ENCODE measurements at places on chromosomes 4 and X.

- no peak for DNase-seq
Observed at GRCh38 chrX:31319586-31319985, 247.7 kb upstream of the FTHL17 start.

GRCh38 chr4:26464420-26465095, 25.7 kb downstream of the CCKAR start:
- DNase-seq, result no peak

- no peak for DNase-seq
Observed at GRCh38 chr4:6988016-6988715, 55.0 kb upstream of the TADA2B start.

GRCh38 chr4:2689114-2689513, 67.0 kb downstream of the TNIP2 start:
- DNase-seq, result no peak

DNA sequence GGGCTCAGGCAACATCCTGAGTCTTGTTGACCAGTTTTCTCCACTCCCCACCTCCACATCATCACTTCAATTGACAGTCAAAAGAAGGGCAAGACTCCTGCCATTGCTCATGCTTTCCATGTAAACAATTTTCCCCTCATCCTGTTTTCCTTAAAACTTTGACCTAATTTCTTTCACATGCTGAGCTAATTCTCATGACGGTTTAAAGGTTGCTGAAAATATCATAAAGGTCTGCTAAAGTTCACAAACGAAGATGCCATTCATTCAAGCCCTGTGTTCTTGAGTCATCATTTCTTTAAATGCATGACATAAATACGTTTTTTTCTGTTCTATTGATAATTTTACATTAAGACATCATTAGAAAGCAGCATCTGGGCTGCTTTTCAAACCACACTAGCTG, 353.9 kb downstream of the NKX6-1 start:
- no peak for DNase-seq

DNA sequence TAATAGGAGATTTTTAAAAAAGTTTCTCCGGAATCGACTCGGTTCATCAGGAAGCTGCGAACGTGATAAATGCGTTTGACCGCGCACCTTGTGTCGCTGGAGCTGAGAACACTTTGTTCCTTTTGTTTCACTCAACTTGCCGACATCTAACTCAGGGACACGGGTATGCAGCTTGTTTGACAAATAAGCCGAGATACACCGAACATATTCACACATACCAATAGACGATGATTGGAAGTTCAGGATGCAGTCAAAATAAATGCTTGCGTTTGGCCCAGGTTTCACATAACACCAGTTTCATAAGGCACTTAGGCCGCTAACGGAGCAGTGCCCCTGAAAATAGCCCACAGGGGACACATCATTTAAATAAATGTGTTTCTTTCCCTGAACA, 932 bp upstream of the SHISA3 start:
- no peak for DNase-seq

DNA sequence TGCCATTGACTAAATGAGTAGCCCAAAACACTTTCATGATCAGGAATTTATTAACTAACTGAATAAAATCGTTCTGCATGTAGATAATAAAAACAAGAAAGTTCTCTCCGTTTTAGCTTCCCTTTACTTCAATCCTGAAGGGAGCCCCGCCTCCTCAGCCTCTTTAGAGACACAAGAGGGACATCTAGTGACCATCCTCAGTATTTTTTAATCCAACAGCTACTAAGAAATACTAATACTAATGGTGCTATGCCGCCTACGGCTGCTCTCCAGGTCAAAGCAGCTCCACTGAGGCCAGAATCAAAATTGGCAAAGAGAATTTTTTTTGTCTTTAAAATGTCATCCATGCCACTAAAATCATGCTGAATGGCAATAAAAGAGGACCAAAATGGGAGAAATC, 3.2 kb upstream of the PCDH19 start:
- no peak for DNase-seq

GRCh38 chr4:153834901-153835300, 46.0 kb upstream of the SFRP2 start:
- DNase-seq, result no peak

DNA sequence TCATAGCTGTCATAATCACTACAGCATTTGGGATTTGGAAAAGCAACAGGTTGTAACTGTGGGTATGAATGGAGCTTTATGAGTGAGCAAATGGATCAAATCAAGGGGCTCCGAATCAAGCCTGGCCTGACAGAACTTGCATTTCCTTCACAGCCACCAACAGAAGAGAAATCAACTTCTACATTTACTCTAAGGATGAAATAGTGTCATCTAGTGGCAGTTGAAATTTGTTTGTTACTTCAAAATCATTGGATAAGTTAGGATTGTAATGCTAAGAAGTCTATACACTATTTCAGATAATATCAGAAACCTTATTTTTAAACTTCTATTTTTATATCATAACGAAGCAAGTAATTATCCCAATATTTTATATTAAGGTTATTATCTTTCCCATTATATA, 10.7 kb upstream of the WDR17 start:
- DNase-seq, result no peak

- no peak for DNase-seq
Observed at GRCh38 chr4:170305627-170306026, 215.9 kb upstream of the AADAT start.

GRCh38 chr4:120007191-120007871, 59.3 kb downstream of the MAD2L1 start:
- DNase-seq, result no peak

DNA sequence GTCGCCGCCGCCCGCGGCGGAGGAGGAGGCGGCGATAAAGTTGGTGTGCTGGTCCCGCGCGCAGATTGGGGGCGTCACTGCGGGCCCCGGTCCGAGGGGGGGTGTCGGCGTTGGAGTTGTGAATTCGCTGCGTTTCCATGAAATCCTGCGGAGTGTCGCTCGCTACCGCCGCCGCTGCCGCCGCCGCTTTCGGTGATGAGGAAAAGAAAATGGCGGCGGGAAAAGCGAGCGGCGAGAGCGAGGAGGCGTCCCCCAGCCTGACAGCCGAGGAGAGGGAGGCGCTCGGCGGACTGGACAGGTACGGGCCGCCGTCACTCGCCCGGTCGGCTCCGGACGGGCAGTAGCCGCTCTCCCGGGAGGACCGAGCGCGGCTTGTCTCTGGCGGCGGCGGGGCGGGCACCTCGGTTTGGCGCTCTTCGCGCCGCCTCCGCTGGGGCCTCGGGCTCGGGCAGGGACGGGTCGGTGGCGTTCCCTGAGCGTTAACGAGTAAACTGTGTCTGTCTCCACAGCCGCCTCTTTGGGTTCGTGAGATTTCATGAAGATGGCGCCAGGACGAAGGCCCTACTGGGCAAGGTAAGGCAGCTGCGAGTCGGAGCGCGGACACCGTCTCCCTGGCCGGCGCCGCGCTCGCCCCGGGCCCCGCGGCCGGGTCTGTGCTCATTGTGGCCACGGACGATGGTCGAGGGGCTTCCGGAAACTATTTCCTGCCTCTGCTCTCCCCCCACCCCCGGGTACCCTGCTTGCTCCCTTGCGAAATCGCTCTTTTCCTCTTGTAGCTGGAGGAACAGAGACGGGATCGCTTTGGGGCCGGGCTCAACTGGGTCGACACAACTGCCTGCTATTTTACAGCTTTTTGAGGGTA, 658 bp downstream of the KDM6A start:
- DNase-seq, result no peak

DNA sequence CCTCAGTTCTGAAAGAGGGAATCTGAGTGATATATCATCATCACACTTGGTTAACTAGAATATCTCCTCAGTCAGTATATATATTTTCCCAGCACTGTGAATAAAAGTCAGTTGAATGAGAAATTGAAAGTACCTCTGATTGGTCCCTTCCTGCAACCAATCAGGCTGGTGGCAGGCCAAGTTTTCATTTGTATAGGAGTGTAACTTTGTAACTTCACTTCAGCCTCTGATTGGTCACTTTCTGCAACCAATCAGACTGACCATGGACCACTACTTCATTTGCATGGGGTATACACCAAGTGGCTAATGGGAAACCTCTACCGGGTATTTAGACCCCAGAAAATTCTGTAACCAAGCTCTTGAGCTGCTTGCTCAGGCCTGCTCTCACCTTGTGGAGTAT, 2.0 kb upstream of the PGK1 start:
- no peak for DNase-seq

DNA sequence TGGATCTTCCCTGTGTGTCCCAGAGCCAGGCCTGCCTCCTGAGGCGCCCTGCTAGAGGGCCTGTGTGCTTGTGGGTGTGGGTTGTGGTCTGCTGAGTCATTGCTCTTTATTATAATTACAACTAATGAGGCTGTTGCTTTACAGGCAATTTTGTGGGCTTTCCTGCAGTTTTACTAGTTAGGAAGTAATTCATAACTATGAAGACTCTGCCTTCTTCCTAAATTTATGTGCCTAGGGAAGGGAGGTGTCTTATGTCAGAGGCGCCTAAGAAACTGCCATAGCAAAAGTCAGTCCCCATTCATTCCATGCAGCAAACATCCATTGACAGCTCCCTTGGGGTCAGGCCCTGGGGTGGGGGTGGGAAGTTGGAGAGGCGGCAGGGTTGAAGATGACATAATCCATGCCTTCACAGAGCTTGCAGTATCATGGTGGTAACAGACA, 359.2 kb downstream of the IDS start:
- DNase-seq, result no peak

DNA sequence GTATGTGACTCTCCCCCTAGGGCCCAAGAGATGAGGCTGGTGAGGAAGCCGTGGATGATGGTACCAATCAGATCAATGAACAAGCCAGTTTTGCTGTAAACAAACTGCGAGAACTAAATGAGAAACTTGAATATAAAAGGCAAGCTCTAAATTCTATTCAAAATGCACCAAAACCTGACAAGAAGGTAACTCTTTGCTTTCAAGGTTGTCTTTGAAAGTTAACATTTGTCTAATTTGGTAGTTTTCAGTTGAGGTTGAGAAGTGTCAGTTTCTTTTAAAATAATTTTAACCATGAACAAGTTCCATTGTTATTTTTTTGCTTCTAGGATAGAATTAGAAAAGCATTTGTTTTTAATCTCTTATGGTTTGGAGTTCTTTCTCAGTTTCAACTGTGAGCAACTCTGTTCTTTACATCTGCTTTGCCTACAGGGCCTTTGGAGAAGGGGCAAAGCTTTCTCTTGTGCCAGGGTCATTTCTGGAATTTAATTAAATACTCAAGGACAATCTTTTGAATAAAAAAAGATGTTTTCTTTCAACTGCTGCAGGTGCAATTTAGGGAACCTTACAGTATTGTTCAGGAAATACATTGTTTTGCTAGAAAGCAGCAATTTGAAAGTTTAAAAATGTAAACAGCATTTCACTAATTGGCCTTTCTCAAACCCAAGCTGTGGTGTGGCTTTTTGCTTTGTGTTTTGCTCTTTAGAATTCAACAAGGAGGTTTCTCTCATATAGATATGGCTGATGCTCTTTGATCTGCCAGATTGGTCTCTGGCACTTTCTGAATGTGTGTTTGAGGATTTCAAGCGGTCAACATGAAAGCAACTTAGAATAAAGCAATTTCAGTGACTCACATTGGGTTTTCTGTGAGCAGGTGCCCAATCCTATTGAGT, 62.9 kb downstream of the LRP2BP start:
- DNase-seq, result no peak

DNA sequence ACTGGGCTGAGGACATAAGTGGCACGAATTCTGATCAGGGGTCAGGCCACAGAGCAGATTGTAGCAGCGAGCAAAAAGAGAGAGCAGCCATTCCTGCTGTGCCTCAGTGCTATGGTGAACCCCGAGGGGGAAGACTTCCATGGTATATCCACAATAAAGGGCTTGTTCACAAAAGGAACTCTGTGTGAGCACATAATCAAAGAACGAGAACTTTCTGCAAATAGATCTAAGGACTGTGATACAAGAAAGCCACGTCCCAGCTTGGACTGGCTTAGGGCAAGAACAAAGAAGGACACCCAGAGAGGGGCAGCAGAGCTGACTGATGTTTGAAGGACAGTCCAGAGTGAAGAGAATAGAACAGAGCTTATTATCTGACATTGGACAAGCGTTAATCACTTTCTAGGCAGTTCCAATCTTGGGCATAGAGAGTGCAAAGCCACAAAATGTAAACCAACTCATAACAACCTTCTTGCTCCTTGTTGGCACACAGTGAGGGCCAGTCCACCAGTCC, 24.0 kb downstream of the PPEF2 start:
- DNase-seq, result no peak

DNA sequence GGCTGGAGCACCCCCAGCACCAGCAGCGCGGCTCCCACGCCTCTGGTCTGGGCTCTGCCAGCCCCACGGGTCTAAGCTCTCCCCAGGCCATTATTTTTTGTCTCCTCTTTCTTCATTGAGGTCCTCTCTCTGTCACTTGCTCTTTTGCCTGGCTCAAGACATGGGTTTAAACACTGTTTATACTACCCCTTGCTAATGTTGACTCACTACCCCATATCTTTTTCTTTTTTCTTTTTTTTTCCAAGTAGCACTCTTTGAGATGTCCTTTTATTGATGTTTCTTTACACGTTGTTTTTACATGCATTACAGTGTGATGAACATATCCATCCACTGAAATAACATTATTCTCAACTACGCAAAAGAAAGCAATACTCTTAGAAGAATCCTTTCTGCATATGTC, 1.7 kb upstream of the ERVMER34-1 start:
- no peak for DNase-seq

GRCh38 chr4:78527555-78527954, 24.0 kb upstream of the ANXA3 start:
- no peak for DNase-seq

GRCh38 chr4:123350191-123350544, 46.4 kb upstream of the SPRY1 start:
- DNase-seq, result no peak

Measured in esophagus squamous epithelium (tissue), 5 donors.